Stimulated activated CD4-positive, alpha-beta T cell treated with anti-CD3 and anti-CD28 coated beads, TNF-alpha, amount 100 ng/mL, for 4 hours (primary cell): ENCODE measurements at places on chromosomes 13 and 19.

DNA sequence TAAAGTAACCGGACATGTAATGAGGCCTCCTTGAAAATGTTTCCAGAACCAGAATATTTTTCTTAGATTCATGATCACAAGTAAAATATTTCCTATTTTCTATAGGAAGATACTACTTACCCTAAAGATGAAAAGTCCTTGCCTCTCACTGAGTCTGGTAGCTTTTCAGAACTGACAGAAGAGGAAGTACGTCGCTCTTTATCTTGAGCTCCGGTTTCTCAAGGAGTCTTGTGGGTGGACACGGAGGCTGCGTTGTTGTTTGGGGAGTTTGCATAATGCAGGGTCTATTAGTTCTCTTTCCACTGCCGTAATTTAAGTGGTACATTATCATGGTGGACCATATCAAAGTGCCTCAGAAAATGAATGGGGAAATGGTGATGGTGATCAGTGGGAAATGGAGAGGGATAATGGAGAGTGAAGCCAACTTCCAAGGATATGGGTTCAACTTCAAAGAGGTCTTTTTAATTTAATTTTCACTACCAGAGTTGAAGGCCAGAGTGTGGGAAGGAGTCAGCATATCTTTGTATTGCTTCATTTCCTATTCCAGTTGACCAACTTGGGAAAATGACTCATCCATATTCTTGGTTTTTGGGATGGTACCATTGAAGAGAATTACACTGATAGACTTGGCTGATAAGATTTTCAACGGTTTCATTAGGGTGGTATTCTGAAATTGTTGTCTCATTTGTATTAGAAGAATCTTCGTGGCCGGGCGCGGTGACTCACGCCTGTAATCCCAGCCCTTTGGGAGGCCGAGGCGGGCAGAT, 23.4 kb downstream of the MBD3L2B start:
- no peak for DNase-seq

GRCh38 chr19:9342610-9343304, 18.8 kb downstream of the ZNF559 start:
- DNase-seq = no peak

- no peak for DNase-seq
These were observed 158.8 kb upstream of the DACH1 start for GRCh38 chr13:72025836-72026235.

DNA sequence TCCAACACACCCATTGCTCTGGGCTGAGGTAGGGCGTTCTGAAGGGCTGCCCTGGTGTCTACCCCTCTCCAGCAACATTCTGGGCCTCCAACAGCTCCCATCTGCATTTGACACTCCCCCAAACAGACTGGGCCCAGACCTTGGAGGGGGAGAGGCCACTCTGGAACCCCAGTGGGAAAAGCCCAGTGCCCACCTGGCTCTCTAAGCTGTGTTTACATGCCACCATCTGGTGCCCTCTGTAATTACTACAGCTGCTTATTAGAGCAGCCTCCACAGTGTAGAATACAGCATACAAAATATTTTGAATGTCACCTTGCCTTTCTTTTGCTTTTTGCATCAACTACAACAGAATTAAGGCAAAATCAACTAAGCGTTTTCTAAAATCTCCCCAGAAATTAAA, 35.8 kb upstream of the TM9SF2 start:
- DNase-seq = no peak

GRCh38 chr13:37868691-37869505, 674 bp downstream of the TRPC4 start:
- no peak for DNase-seq

GRCh38 chr19:50242581-50242980, 39.2 kb downstream of the MYH14 start:
- no peak for DNase-seq

DNA sequence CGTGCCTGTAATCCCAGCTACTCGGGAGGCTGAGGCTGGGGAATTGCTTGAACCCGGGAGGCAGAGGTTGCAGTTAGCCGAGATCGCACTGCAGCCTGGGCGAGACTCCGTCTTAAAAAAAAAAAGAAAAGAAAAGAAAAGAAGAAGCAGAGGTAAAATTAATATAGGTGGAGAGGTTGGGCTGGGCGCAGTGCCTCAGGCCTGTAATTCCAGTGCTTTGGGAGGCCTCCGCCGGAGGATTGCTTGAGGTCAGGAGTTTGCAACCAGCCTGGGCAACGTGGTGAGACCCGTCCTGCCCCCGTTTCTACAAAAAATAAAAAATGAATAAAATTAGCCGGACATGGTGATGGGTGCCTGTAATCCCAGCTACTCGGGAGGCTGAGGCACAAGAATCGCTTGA, 912 bp upstream of the TUBA3C start:
- no peak for DNase-seq

DNA sequence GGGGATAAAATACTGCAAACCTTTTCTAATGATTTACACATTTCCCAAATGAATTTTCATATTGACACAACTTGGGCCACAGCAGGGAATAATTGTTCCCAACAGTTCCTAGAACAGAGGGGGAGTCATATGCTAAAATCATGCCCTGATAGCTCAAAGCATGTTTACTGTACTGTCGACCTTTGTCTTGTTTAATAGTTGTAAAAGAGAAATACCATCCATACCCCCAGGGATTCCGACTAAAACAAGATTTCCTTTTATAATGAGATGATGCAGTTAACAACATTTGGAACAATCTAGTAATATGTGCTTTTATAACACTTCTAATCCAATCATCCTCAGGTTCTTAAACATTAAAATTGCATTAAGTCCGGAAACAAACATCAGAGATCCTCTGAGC, 759.7 kb downstream of the OLFM4 start:
- DNase-seq = no peak

GRCh38 chr13:43115141-43115540, 91.8 kb downstream of the DNAJC15 start:
- no peak for DNase-seq

DNA sequence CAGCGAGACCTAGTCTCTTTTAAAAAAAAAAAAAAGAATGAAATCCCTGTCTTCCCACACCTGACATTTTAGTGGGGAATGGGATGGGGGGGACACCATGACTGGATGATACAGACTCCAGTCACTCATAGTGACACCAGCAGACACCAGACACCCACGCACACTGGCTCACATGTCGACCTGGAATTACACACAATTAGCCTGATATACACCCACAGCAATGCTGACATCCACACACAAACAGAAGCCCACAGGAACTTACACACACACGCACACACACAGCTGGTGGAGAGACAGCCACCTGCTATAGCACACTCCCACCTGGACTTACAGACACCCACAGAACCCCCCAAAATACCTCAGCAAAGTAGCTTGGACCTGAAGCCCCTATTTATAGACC, 8.3 kb upstream of the NANOS3 start:
- no peak for DNase-seq

DNA sequence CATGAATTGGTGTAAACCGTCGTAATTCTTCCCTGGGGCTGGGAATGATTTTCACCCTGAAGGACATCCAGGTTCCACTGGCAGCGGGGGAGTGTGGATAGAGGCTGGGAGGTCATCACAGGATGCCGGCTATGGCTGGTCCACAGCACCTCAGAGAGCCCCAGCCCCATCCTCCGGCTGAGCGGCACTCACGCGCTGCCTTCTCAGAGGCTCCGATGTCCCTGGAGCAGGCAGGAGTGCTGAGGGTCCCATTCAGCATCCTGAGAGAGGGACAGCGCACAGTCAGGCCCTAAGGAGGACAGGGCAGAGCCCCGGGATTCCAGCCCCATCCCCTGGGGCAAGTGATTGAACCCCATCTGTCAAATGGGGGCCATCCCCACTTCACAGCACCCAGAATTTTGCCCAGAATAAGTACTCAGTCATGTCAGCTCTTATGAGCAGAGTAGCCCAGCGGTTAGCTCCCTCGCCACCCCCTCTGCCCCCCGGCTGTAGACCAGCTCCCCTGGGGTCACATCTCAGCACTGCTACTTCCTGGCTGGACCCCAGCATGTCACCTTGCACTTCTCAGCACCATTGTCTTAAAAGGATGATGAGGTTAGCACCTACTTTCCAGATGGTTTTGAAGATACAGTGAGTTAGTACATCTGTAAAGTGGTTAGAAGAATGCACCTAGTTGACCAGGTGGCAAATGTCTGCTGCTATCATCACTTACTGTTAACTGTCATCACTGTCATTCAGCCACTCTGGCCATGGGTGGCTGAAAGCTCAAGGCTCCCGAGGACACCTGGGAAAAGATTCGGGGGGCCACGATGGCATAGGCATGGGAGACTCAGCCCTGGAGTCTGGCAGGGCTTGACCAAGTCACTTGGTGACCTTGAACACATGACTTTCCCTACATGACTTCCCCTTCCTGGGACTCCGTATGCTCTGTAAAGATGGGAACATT, 11.9 kb downstream of the GRAMD1A start:
- DNase-seq = no peak

- DNase-seq = no peak
These were observed 12.3 kb upstream of the ZNF283 start for GRCh38 chr19:43814663-43815352.

DNA sequence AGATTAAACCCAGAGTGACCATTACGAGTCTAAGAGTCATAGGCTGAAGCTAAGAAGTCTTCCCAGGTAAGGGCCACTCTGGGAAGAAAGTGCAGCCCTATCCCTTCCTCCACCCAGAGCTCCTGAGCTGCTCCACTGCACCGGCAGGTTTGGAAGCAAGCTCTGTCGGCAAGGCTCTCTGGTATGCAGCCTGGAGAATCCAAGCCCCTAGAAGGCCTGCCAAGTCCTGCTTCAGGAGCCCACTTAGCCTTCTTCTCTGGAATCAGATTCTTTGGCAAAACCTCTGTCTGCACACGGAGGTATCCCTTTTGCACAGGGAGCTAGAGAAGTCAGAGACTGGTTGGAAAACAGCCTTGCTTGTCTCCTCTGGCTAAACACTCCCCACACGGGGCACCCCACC, 58.5 kb downstream of the CEBPG start:
- no peak for DNase-seq

GRCh38 chr19:40465025-40465556, 454 bp downstream of the BLVRB start:
- no peak for DNase-seq

DNA sequence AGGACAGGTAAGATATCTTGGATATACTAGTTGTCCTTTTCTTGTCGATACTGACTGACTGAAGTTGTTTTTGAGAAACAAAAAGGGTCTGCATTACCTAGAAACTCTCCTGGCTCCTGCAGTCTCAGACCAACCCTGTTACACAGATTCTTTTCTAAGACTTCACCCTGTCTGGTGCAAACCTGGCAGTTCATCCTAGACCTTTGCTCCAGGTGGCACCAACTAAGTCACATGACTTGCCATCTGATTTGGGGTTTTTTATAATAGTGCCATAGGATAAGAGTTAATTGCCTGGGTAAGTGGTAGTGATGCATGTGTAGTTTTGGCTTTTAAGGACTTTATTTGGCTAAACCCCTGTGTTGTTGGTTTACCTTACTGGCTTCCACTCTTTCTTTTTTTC, 14.3 kb downstream of the CHAMP1 start:
- DNase-seq = no peak

GRCh38 chr13:66659701-66660467, 570.3 kb downstream of the PCDH9 start:
- no peak for DNase-seq

DNA sequence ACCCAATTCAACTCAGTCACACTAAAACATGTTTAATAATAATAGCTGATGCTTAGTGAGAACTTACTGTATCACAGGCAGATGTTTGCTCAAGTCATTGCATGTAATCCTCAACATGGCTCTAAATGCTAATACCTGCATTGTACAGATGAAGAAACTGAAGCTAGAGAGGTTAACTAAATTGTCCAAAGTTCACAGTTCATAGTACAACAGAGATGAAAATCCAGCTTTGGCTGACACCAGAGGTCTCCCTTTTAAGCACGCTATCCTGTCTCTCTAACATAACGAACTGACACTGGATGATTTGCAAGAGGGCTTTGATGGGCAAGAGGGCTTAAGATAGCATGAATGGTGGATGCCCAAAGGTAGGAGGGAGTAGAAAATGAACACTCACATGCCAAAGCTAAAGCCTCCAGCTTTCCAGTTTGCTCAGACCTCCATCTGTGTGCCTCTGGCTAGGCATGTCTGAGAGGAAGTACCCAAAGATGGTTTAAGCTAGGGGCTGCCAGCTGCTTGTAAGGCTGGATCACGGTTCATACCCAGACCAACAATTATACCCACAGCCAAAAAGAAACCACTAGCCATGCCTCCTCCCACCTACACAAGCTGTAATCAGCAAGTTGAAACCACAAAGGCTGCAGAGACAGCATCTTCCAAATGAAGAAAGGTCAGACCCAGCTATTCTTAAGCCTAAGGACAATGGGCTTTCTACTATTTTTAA, 196.9 kb upstream of the UBL3 start:
- no peak for DNase-seq

DNA sequence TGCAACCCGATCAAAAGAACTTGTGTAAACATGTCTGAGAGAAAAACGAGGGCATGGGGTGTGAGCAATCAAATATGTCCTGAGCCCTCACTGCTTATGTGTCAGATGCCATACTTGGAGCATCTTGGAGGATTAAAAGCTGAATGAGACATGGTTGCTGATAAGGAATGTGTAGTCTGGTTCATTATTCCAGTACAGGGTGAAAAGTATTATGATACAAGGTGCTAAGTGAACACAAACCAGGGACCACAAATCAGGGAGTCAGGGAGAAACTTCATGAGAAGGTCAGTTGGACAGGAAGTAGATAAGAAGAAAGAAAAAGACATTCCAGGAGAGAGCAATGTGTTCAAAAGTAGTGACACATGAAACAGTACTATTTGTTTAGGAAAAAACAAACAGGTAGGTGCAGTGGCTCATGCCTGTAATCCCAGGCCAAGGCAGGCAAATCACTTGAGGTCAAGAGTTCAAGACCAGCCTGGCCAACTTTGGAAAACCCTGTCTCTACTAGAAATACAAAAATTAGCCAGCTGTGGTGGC, 2.0 kb upstream of the RCBTB1 start:
- no peak for DNase-seq

- DNase-seq = no peak
These were observed 24.4 kb downstream of the PPP2R1A start for GRCh38 chr19:52214241-52214640.

DNA sequence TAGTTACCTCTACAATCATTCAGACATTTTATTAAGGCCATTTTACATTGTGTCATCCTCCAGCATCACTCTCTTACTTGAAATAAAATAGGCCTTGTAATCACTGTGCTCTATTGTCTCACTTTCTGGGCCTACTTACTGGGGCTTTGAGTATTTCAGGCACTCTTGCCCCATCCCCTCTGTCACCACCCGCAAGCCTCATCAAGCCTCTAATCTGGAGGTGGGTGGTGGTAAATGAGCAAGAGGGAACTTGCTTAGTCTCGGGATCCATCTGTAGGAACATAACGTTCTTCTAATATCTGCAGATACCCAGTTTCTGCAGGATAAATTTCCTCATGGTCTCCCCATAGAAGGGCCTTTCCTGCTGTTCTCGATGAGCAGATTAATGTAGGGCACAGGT, 19.4 kb upstream of the GPR18 start:
- DNase-seq = no peak

DNA sequence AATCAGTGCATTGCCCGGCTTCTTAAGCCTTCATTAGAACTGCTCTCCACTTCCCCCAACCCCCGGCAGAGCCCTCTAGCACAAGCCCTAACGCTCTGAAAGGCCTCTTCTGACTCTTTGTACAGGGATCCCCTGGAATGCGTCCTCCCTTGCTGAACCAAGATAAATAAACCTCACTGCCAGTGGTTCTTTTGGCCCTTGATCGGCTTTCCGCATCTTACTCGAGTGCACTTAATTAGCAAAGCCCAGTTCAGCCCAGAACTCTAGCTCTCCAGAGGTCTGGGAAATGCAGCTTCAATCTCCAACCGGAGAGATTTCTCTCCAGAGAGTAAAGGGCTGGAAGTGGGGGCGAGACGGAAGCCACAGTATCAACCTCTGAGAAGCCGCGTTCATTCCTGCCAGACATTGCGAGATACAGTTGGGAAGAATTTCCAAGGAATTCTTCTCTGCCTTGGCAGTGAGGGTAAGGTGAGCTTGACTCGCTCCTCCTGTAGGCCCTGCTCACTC, 8.7 kb upstream of the ZNF444 start:
- no peak for DNase-seq
